ENCODE measurements at places on chromosomes 12 and 14. TPM values are rescaled to one million over a fixed set of nuclear protein-coding genes. Genes with fewer than 3 reads are reported as not detected.
A peak's percentile ranks its signal among the peaks of the same experiment; 100 is the strongest.

KRT72 gene
- polyA plus RNA-seq = 1.6 TPM

DNA sequence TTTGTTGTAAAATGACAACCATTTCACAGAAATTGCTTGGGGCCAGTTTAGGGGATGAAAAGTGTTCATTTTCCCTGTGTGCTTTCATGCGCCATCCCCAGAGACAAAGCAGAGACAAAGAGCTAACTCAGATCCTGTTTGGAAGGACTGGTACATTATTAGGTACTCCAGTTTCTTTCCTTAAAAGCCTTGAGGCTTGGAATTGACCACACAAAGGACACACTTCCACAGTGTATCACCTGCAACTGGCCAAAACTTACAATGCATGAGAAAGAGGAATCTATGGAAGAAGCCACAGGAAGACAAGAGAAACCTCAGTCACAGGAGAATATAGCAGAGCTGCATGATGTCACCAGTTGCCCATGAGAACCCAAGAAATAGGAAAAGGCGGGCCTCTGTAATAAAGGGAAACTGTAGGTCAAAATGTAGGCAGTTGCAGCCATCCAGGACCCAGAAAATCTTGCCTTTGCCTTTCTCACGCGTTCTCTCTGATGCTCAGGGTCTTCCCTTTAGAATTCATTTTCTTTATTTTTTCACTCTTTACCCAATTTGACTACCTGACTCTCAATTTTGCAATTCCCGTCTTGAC, 339.0 kb downstream of the RMST start:
- H3K4me1 ChIP-seq = no peaks in the 10 kb centered on the region
- no peaks in the 10 kb centered on the region for H3K36me3 ChIP-seq
- no peak overlapping the region for H3K4me3 ChIP-seq

- no peak overlapping the region for H3K27ac ChIP-seq
- H3K36me3 ChIP-seq = peaks cover 5% of the 10 kb centered on the region
- H3K27me3 ChIP-seq = no peaks in the 10 kb centered on the region
- H3K4me3 ChIP-seq = no peak overlapping the region
These were observed 200.2 kb downstream of the ANO6 start for GRCh38 chr12:45416126-45416525.

COCH gene
- polyA plus RNA-seq = 0.90 TPM

OTOGL gene
- polyA plus RNA-seq = 0.20 TPM

DNA sequence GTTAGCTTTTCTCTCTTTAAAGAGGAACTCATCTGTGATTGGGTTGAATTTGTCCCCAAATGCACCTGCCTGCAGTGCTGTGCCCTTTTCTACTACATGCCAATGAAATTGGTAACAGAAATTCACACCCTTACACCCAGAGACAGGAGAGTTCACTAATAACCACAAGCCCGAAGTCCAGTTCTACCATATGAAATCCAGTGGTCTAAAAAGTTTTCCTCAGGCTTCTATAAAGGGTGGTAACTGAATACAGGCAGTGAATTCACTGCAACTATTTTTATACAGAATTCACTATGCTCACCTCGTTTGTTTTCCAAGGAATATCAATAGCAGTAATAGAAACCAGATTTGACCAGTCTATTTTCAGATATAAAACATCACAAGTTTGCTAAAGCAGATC, 31.5 kb upstream of the SOS2 start:
- H3K4me1 ChIP-seq = no peaks in the 10 kb centered on the region
- no peak overlapping the region for H3K27ac ChIP-seq
- no peak for DNase-seq
- no peak overlapping the region for H3K4me3 ChIP-seq

MRPL52 gene
- 56.0 TPM for polyA plus RNA-seq

DNA sequence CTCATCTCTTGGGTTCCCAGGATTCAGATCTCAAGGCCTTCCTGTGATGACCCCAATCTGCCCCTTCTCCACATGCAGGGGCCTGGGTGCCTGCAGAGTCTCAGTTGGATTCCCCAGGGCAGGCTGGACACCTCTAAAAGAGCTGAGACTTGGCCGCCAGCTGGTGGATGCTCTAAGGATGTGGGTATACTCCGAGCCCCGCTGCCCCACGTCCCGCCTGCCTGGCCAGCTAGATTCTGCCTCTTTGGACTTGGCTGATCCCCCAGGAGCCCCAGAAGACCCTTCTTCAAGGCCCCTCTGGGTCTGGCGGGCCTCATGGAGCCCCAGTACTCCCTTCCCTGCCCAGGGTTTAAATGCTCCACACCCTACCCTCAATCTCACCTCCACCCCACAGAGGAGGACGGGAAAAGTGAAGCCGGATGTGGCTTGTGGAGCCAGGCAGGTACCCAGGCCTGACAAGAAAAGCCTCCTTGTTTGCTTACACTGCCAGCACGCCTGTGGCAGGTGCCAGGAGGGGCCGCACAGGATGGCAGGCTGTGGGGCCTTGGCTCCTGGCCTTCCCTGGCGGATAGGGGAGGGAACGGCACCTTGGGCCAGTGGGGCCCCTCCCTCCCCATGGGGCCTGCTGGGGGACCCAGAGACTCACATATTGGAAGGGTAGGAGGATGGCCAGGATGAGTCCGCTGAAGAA, 15.1 kb downstream of the FAIM2 start:
- no peak overlapping the region for H3K4me3 ChIP-seq
- H3K27me3 ChIP-seq = no peaks in the 10 kb centered on the region
- no peaks in the 10 kb centered on the region for H3K4me1 ChIP-seq
- peak; percentile 37 for DNase-seq

DNA sequence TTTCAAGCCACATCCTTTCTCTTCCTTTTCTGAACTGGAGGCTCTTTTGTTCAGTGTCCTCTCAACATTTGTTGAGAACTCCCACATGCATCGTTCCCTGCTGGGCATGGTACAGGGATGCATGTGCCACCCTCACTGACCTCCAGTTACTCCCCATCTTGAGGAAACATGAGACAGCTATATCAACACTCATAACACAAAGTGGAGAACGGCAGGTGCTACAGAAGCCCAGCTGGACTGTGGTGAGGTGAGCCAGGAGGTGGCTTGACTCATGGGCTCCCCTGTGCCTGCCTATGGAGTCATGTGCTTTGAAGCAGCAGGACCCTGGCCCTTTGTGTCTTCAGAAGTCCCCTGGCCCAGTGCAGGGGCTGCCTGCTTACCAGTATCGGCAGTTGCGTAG, 9.7 kb downstream of the MYH6 start:
- no peaks in the 10 kb centered on the region for H3K27me3 ChIP-seq
- no peaks in the 10 kb centered on the region for H3K4me1 ChIP-seq
- no peaks in the 10 kb centered on the region for H3K36me3 ChIP-seq
- DNase-seq = no peak
- H3K27ac ChIP-seq = no peak overlapping the region

B4GALNT3 gene
- polyA plus RNA-seq = 10.3 TPM

DNA sequence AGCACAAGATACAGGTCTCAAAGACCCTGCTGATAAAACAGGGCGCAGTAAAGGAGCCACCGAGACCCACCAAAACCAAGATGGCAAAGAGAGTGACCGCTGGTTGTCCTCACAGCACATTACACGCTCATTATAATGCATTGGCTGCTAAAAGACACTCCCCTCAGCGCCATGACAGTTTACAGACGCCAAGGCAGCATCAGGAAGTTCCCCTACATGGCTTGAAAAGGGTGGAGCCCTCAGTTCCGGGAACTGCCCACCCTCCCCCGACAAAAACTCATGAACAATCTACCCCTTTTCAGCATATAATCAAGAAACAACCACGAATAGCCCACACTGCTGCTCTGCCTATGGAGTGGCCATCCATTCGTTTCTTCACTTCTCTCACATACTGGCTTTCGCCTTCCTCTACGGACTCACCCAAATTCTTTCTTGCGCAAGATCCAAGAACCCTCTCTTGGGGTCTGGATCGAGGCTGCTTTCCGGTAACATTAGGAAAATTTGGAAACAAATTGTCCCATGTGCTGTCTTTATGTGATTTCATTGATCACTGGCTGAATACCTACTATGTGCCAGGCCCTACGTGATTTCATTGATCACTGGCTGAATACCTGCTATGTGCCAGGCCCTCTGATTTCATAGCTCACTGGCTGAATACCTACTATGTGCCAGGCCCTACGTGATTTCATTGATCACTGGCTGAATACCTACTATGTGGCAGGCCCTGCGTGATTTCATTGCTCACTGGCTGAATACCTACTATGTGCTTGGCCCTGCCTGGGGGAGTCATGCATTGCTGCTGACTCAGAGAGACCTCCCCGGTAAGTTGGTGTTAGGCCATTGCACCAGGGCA, 126.4 kb downstream of the PIWIL1 start:
- H3K27ac ChIP-seq = no peak overlapping the region
- H3K4me1 ChIP-seq = no peaks in the 10 kb centered on the region
- H3K4me3 ChIP-seq = no peak overlapping the region
- no peaks in the 10 kb centered on the region for H3K27me3 ChIP-seq
- no peaks in the 10 kb centered on the region for H3K36me3 ChIP-seq
- DNase-seq = no peak

GRCh38 chr12:69583203-69583602, 2.1 kb upstream of the CCT2 start:
- H3K27me3 ChIP-seq = no peaks in the 10 kb centered on the region
- no peak overlapping the region for H3K4me3 ChIP-seq
- H3K4me1 ChIP-seq = no peaks in the 10 kb centered on the region
- DNase-seq = no peak
- H3K36me3 ChIP-seq = no peaks in the 10 kb centered on the region

TBX3 gene
- polyA plus RNA-seq = 5.1 TPM

MYBPC1 gene
- not detected for polyA plus RNA-seq

Measured in aorta (tissue), 5 donors.